Urothelium cell line (cell line): ENCODE measurements at places on chromosomes 2 and 18.

DNA sequence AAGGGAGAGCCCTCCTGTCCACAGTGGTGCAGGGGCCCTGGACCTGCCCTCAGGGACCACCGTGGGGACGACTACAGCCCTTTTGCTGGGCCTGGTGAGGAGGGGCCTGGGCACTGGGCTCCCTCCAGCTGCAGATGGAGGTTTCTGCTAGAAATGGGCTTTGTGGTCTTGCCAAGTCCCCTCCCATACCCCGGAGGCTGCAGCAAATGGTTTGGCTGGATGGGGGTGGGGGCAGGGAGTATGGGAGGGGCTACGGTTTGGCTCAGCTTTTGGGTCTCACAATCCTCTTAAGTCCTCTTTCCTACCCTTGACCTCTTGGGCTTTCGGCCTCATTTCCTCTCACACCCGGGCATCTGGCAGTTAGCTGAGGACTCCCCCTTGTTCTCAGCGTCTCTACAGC is 21.7 kb downstream of the TET3 start:
- no peak for DNase-seq

GRCh38 chr18:26004832-26005231 is 85.6 kb downstream of the SS18 start:
- DNase-seq = no peak

- DNase-seq = no peak
Measured at GRCh38 chr2:200380091-200380561, 73.6 kb downstream of the SPATS2L start.

GRCh38 chr2:29940706-29941105 is 19.3 kb upstream of the ALK start:
- no peak for DNase-seq

DNA sequence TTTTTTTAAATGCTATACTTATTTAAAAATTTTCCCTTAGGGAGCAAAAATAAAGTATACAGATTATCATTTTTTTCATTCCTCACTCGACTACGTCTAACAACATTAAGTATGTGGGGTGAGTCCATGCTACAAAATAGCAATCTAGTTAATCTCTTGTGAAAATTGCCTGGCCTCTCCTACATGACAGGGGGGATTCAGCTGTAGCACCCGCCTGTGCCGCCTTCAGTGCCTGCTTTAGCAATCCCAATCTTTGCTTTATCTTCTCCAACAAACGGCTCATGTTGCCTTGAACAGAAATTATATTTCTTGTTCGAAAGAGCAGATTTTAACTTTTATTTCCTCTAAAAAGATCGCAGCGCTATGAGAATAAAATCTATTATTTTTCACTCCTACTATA is 2.4 kb upstream of the SOX11 start:
- no peak for DNase-seq

DNA sequence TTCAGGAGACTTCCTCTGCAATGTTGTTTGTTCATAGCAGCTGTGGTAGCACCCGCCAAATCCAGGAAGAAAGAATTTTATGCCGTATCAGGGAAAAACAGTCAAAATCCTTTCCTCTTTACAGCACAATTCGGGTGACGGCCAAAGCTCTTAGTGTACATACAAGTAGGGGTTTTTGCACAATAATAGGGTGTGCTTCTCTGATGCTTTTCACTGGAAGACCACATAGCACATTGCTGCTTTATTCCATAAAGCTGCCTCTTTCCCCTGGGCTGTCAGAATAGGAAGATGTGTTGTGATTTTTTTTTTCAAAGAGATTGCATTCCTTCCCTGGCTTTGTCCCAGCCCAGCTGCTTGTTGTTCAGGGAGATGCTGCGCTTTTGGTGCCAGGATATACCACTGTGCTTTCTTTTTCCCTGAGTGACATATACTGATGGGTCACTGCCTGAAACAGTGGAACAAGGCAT is 27.2 kb upstream of the LANCL1 start:
- DNase-seq = no peak

- no peak for DNase-seq
Measured at GRCh38 chr2:68091439-68092034, 28.7 kb upstream of the C1D start.

DNA sequence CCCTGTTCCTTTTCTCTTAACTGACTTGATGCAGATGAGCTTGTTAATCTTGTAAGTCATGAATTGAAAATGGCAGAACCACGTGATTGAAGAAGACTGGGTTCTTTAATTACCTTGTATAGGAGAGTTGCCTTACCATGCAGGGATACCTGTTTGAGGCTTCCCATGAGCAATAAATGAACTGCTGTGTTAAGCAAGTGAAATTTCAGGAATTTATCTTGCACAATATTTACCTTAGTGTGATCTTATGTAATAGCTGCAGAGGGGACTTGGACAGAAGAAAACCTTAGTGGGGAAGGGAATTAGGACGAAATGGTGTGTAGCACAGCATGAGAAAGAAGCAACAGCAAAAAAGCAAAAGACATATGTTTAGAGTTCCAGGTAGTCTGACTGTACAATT is 384.0 kb upstream of the TMEFF2 start:
- DNase-seq = no peak

DNA sequence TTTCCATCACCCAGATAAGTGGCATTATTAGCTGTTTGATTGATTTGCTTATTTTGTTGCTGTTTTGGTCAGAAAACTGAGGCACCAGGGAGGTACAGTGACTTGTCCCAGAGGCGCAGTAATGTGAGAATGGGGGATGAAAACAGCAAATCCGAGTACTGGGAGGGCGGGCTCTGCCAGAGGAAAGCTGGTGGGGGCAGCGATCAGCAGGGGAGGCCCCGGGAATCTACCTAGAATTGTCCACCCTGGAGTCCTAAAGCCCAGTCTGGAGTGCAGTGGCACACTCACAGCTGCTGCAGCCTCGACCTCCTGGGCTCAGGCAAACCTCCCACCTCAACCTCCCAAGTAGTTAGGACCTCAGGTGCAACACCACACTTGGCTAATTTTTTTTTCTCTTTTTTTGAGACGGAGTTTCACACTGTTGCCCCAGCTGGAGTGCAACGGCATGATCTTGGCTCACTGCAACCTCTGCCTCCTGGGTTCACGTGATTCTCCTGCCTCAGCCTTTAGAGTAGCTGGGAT is 17.0 kb upstream of the PTMA start:
- DNase-seq = no peak

- DNase-seq = no peak
Measured at GRCh38 chr2:233702238-233702637, 9.5 kb downstream of the UGT1A6 start.
